ENCODE measurements at places on chromosomes 1 and 21.

- peak; percentile 38 for DNase-seq
These were observed 926 bp downstream of the POU3F1 start for GRCh38 chr1:38045401-38046332.

DNA sequence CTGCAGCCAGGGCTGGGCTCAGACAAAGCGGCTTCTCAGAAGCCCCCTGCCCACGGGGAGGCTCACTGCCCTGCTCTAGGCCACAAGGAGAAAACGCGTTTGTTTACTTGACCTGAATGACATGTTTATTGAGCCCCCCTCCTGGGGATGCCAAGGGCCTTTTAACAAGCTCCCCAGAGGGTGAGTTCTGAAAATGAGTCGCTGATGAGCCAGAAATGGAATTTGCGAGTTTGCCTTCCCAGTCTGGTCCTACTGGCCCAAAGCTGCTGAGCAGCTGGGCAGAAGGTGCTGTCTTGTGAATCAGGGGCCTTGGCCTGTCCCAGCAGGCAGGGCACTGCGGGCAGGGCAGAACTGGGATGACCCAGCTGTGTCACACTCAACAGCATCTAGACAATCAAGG is 120.6 kb downstream of the SYF2 start:
- no peak for DNase-seq

DNA sequence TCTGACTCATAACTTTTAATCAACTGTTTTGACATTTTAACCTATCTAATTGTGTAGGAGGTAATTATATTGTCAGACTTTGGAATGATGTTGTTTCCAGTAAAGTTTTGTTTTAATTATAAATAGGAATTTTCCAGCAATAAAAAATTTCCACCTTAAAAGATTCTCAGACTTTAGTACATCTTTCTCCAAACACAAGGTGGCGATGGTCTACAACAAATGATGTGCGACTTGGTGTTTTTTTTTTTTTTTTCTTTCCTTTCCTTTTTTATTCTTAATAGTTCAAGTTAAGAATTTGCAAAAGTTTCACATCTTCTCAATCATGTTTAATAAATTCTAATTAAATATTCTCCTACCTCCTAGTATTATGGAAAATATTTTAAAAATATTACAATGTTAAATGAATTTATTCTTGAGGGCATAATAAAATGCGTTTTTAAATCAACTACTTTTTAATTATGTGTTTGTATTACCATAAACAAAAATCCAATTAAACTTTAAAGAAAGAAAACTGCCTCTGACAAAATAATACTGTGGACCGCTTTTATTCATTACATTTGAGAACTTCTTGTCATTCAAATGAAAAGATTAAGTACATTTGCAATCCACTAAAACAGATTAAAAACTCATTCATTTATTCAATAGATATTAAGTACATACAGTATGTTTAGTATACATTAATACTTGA is 4.4 kb upstream of the ADAMTS1 start:
- no peak for DNase-seq

DNA sequence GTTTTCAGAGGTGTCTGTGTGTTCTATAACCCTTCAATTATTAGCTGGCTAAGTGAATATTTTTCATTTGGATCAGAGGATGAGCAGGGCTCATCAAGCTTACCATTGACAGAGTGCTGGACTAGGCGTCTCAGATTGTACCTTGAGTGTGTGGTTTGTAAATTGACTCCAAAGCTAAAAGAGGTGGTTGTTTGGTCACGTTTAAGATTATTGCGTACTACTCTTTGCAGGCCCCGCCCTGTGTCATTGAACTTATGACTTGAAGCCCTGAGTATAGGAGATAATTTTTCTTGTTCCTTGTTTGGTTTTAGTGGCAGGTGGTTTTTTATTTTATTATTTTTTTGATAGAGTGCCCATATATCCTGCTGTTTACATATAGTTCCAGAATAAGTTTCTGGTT is 17.7 kb downstream of the MRPS6 start:
- no peak for DNase-seq

- no peak for DNase-seq
These were observed 24.6 kb downstream of the XCL1 start for GRCh38 chr1:168601051-168601450.

- DNase-seq: no peak
These were observed 62.8 kb downstream of the PKN2 start for GRCh38 chr1:88746916-88747315.

DNA sequence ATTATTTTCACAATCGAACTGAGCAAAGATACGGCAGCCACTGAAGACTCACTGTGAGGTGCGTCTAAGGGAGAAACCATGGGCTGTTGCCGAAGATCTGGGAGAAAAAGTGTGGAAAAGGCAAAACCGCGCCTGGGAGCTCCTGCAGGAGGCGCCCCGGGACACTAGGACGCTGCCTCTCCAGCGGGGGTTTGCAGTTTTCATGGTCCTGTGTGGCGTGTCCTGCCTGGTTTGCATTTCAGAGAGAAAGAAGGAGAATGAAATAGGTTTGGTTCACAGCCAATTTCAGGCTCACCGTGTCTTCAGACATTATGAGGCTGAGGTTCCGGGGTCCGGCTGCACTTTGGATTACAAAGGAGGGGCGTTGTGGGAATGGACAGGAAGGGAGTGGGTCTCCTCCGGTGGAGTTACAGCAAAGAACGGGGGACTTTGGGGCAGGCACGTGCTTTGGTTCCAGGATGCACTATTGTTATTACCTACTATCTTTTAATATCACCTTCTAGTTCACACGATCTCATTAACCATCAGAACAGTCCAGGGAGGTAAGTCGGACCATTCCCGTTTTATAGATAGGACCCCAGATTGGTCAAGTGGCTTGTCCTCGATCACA is 179.8 kb downstream of the DYRK1A start:
- no peak for DNase-seq

DNA sequence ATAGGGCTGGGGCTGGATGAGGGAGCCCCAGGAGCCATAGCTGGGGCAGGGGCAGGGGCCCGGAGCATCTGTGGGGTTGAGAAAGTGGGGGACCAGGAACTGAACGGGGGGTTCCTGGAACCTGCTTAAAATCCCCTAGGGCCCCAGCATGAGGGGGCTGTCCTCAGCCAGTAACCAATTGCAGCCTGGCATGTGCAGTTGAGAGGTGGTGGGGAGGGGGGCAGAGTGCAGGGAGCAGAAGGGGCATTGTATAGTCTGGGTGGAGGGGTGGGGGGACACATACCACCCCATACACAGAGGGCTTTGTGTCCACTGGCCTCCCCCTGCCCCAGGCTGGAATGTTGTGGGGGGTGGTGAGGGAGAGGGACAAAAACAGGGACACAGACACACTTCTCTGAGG is at the start of gene MPZ:
Gene MPZ (minus strand): TSS at position 101 of the 400 bp plus-strand sequence. CDS start 63 bp downstream, at position 38.
- no peak for DNase-seq

DNA sequence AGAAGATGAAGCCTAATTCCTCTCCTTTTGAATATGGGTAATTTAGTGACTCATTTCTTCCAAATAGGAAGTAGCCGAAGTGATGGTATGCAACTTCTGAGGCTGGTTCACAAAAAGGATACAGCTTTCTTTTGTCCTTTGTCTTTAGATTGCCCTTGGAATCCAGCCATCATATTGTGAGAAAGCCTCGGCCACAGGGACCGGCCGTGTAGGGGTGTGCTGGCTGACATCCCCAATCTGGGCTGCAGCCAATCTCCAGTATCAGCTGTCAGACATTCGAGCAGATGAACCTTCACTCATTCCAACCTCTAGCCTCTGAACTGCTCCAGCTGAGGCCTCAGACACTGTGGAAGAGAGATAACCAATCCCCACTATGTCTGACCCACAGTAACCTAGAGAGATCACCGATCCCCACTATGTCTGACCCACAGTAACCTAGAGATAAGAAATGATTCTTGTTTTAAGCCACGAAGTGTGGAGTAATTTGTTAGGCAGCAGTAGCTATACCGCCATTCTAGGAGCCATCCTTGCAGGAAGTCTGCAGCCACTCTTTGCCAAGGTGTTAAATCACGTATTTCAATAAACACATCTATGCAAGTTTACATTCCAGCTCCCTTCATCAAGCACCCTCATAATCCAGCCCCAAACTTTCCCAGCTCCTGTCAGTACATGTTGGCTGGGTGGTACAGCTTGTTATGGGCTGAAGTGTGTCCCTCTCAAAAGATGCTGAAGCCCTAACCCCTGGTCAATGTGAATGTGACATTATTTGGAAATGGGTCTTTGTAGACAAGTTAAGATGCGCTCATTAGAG is 2.9 kb upstream of the DIP2A start:
- no peak for DNase-seq

DNA sequence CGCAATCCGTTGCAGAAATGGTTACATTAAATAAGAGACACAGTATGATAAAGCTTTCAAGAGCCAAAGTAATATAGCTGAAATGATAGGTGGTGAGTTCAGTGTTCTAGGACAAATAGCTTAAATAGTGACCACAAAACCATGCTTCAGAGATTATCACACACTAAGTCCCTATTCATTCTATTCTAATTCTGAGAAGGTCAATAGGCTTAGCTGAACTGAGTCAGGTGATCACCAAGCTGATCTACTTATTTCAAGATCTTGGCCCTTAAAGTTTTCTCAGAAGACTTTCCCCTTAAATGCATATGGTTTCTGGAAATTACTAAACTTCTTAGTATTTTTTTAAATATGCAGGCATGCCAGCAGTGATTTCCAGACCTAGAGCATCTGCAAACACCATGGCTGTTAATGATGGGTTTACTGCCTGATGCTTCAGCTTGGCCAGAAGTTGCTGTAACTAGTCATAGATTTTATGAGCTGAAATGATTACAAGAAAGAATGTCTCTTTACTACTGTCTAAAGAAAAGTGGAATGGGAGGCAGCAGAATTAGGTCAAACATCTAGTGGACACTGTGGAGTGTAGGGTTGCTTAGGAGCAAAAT is 242.9 kb downstream of the ST6GALNAC3 start:
- no peak for DNase-seq

All from stimulated activated CD4-positive, alpha-beta T cell treated with anti-CD3 and anti-CD28 coated beads, Interleukin-15, amount 100 ng/mL, for 24 hours (primary cell).